ENCODE measurements at places on chromosomes 1 and 21.

GRCh38 chr1:85566890-85567289, 13.7 kb upstream of the CCN1 start:
- no peak for DNase-seq

GRCh38 chr1:183327434-183328290, 90.5 kb downstream of the NMNAT2 start:
- no peak for DNase-seq

DNA sequence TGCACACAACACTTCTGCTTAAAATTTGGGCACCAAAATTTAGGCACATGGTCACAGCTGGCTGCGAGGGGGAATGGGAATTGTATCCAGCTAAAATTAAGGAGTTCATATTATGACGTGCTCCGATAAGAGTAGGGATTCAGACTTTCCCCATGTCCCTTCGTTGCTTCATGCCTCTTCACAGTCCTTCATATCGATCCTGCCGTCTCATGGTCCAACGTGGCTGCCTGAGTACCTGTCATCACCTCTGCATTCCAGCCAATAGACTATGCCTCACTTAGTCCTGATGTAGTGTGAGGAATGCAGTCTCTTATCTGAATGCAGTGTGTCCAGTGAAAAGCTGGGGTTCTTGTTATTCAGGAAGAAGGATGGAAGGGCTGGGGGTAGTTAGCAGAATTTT, 108.6 kb downstream of the SIK1 start:
- DNase-seq, result no peak

GRCh38 chr21:26846036-26846931, 1.1 kb upstream of the ADAMTS1 start:
- no peak for DNase-seq

DNA sequence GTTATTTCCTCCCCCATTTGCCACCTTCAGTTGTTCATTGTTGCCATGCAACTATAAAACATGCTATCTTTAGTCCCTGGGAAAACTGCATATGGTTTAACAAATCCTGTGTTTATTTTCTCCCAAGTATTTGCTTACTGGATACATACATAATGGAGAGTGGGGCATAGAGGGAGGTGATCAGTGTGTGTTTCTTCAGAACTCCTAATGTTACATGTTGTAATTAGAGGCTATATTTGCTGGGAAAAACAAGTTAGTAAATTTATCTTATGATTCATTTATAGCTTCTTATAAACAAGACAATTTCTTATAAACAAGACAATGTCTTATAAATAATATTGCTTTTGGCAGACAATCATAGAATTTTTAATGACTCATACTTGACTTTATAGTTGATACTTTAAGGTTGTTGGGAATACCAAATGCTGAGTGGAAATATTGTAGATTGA, 7.3 kb upstream of the GIPC2 start:
- no peak for DNase-seq

DNA sequence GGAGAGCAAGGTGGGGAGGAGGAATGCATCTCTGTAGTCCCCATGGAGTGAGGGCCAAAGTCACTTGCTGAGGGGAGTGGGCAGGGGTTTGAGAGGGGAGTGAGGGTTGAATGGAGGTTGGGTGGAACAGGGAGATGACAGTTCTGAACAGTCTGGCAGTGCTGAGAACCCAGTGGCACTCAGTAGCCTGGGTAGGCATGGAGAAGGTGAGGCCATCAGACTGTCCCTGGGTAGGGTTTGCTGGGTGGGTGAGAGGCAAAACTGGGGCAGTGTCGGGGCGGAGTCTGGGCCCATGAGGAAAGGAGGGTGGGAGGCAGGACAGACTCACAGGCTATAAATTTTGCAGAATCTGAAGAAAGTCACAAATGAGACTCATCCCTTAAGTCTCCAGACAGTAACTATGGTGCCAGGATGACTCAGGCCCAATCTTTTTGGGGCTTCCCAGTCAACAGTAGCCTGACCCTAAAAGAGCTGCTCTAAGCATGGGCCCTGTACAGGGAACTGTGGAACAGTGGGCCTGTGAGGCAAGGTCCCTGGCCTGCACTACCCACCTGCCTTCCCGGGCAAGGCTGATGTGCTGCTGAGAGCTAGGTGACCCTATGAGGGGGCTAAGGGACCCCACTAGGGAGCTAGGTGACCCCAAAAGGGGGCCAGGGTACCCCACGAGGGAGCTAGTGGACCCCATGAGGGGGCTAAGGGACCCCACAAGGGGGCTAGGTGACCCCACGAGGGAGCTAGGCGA, 51.0 kb upstream of the DMRTB1 start:
- no peak for DNase-seq

- peak; percentile 40 for DNase-seq
Measured at GRCh38 chr1:221939607-221940006, 197.7 kb upstream of the DUSP10 start.

DNA sequence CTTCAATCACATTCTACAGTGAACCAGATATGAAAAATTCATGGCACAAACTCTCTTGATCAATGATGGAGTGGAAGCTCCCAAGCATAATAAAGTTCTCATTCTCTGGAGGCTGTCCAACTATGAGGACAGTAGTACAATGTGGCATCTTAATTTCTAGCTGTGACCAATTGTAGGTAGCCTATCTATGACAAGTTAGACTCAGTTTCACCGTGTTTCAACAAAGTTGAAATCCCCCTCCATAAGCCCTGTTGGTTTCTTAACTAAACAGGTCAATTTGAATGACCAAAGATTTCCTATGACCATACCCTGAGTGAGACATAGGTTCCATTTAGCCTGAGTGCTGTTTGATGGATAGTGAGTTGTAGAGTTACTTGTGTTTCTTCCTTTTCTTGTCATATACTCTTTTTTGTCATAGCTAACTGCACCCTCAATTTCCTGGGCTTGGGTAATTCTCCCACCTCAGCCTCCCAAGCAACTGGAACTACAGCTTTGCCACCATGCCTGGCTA, 11.8 kb downstream of the PATJ start:
- no peak for DNase-seq

- peak; percentile 16 for DNase-seq
Measured at GRCh38 chr1:118785246-118785645, 202.9 kb downstream of the TBX15 start.

DNA sequence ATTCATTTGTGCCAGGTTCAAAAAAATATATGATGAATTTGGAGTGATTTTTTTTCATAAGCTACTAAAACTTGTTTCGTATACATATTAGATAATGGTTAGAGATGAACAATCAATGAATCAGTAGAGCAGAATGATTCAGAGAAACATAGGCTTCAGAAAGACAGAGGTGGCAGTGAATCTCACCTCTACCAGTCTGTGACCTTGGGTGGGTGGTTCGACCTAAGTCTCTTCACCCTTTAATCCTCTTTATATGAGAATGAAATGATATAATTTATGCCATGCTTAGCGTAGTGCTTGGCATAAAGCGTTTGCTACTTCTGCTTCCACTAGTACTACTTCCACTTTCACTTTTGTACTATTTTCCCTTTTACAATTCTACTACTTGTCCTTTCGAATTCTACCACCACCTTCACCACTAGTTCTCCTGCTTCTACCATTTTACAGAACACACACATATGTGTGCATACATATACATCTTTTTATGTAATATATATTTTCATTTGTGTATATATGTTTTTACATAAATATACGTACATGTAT, 45.1 kb downstream of the FYB2 start:
- no peak for DNase-seq

DNA sequence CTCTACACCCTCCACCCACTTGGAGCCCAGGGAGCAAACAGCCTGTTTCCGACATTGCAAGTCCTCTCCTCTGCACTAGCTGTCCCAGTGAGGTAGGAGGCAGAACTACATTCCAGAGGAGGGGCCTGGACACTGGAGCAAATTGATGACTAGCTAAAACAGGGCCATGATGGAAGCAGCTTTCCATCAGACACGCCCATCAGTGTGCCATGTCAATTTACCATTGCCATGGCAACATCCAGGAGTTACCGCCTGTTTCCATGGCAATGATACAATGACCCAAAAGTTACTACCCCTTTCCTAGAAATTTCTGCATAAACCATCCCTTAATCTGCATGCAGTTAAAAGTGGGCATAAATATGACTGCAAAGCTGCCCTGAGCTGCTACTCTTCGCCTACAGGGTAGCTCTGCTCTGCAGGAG, 647.1 kb downstream of the PTPRU start:
- DNase-seq, result no peak

- no peak for DNase-seq
Measured at GRCh38 chr1:117566556-117566955, 39.3 kb upstream of the TENT5C start.

DNA sequence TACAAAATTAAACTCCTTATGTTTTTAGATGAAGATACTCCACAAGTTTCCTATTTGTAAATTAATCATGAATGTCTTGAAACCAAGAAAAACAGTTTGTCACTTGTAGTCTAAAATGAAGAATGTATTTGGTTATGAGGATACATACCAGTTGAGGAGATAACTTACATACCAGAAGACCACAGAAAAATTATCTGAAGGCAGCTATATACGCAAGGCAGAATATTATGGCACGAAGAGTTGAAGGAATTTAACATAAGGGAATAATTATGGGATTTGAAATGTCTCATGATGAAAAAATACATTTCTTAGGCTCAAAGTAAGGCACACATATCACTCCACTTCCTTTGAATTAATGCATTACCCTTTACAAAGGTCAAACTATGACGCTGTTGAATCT, 73.3 kb downstream of the IFI44 start:
- no peak for DNase-seq

DNA sequence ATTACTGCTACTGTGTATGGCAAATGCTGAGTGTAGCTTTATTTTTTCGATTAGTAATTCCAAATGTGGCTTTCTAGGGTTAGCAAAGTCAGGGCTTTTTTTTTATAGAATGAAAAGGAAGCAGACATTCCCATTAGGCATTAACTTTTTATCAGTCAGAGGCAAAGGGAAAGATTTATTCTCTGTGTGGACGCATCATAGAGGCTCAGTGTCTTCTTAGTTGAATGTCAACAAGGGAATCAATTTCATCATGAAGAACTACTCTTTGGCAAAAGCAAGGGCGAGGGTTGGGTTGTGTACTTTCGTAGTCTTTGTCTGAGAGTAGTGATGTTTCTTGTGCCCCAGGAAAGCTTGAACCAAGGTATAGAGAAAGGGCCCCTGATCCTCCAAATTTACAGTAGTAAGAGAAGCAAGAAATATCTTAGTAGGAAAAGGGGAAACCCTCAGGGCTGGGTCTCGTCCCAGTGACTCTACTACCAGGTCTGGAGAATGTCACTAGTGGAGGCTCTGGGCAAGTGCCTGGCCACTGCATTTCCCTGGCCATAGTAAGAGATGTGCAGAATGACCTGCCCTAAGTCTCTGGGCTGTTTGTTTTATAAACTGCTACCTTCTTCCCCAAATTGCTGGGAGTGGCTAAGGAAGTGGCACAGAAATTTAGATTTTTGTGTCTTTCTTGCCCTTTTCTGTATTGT, 30.0 kb upstream of the MACF1 start:
- no peak for DNase-seq

DNA sequence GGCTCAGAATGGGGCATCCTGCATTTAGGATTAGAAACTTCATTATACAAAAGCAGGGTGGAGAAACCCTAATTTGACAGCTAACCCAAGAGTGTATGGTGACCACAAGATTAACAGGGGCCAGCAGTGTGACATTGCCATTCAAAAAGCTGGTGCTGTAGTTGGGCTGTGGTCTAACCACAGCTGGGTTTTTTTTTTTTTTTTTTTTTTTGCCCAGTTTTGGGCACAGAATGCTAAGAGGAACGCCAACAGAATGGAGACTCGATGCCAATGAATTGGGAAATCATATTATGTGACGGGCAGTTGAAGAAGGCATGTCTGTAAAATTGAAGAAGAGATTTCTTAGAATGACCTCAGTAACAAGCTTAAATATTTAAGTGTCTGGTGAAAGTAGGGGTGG, 58.4 kb downstream of the NFIA start:
- DNase-seq, result peak; percentile 16

GRCh38 chr1:205570173-205570501, 61.7 kb downstream of the ELK4 start:
- DNase-seq, result no peak

- DNase-seq, result peak; percentile 16
Measured at GRCh38 chr1:245153552-245154428, 995 bp upstream of the KIF26B start.

DNA sequence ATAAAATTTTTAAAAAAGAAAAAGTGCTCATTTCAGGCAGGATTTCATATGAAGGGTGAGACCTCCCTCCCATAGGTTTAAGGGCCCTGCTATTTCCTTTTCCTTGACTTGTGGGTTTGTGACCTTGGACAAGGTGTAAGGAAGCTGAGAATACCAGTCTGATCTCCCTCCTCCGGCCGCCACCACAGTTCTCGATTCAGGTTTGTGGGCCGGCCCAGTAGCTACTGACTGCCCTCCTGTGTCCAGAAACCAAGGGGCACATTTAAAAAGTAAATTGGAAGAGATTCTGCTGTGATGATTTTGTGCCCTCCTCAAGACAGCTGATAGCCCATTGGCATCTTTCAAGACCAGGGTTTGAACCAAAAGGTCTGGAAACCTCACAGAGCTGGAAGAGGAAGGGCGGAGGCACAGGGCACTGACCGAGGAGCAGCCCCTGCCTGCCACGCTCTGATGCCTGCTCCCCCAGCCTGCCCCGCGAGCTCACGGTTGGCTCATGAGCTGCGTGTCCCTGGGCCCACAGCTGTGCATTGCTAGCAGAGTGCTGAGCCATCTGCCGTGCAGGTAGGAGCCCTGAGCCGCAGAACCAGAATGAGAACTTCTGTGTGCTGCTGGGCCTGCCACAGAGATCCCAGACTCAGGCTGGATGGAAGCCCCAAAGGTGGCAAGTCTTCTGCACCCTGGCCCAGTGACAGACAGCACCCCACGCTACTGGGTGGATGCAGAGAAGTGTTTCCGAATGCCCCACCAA, 348.7 kb downstream of the NPHP4 start:
- no peak for DNase-seq

GRCh38 chr1:163271535-163271934, 50.2 kb upstream of the NUF2 start:
- DNase-seq, result no peak

DNA sequence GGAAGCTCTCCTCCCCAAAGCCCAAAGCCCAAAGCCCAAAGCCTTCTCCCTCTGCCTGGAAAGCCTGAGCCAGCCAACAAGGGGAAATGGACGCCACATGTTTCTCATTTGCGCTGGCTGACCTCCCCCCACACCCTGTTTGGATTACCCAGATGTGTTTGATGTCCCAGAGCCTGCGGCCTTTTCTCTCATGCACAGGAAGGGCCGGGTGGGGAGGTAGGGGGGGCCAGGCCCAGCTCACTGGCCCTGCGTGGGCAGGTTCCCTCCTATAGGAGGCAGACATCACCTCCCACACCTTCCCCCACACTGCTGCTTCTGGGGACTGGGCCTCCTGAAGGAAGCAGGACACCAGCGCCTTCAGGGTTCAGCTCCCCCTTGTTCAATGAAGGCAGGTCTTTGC, 116.3 kb downstream of the NAV1 start:
- no peak for DNase-seq
